Cerebellar nuclear complex (tissue), 1 donor: ENCODE measurements at places on chromosomes 7 and 10.

GRCh38 chr7:1537535-1538412 lies 7.3 kb downstream of the MAFK start:
- peak; percentile 82 for DNase-seq

DNA sequence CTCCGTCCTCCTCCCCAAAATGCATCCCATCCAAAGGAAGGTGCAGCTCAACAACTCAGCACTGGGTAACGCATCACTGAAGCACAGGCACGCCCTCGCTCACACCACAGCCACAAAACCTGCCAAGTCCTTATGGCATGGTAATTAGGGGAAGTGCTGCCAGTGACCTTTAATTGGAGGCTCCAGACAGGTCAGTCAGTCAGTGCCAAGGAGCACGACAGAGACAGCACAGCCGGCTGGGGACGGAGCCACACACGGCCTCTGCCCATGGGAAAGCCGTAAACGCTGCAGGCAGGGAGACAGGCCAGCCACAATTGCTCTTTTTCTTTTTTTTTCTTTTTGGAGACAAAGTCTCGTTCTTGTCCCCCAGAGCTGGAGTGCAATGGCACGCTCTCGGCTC lies 146.5 kb downstream of the MAD1L1 start:
- no peak for DNase-seq

DNA sequence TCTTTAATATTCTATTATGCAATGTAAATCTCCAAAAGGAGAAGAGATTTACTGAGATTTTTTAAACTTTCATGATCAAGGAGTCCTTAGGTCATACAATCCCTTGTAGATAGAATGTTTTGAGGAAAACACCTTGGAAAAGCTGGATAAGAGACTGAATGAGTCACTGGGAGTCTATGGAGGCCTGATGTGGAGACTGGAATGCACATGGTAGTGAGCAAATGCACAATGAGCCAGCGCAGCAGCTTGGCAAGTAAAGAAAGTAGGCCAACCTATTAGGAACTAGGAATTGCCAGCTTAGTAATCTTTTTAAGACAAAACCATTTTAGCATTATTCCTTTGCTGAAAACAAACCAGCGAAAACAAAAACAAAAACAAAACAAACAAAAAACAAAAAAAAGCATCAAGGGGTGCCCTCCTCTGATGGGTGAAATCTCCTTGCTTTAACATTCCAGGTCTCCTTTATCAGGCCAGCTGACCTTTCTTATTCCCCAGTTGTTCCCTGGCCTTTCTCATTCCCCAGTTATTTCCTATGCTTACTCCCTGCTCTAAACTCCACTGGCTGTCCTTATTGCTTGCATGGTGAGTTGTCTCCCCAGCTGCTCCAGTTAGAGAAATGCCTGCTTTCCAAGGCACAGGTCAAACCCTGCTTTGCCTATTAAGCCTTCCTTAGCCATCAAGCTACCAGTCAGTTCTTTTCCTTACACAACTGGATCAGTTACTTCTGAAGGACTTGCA lies 135.8 kb downstream of the PLCE1 start:
- DNase-seq = no peak

- no peak for DNase-seq
These were observed 216.9 kb downstream of the POLR1F start for GRCh38 chr7:19491821-19492452.

DNA sequence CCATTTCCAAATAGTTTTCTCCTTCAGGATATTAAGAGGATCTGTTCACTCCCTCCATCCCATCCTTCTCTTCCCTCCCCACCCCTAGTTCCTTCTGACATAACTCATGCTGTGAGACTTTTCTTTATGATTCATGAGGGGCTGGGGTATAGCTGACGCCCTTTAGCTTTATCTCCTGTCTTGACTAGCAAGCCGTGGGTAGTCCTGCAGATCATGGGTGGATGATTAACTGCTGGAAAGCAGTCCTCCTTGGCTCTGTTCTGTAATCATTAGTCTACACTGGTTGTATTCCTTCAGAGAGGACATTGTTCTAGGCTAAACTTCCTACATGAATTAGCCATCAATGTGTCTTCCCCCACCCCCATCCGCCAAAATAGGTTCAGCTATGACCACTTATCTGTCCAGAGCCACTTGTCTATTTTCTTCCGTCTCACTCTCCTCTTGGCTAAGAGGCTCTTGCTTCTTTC lies 135.4 kb downstream of the LRRC4 start:
- no peak for DNase-seq

- no peak for DNase-seq
These were observed 76.0 kb downstream of the CXCL12 start for GRCh38 chr10:44308935-44309334.
